HS-5 (cell line): ENCODE measurements at places on chromosomes 7 and 10.

DNA sequence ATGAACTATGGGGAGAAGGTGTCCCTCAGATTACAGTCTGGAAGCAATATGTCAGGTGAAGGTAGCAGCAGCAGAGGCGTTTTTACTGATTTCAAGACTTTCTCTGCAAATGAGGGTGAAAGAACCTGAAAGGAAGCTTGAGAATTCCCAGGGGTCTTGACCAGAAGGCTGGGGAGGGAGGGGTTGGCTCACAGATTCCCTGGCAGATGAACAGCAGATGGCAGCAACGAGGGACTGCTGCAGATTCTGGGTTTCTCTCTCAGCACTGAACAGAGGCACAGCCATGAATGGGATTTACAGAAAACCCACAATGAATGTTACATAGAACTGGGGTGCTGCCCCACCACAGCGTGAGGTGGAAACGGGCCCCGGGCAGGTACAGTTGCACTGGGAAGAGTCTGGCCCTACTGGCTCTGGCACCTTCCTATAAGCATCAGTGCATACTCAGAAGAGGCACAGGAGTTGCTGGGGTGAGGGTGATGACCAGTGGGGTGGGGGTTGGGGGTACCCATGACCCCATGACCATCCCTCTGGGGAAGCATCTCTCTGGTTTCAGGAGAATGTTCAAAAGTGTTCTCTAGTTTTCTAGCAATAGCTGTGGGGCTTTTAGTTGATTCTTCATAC is 317.8 kb downstream of the SH2D4B start:
- DNase-seq: no peak

- no peak for DNase-seq
These were observed 14.2 kb upstream of the PRF1 start for GRCh38 chr10:70616761-70617160.

DNA sequence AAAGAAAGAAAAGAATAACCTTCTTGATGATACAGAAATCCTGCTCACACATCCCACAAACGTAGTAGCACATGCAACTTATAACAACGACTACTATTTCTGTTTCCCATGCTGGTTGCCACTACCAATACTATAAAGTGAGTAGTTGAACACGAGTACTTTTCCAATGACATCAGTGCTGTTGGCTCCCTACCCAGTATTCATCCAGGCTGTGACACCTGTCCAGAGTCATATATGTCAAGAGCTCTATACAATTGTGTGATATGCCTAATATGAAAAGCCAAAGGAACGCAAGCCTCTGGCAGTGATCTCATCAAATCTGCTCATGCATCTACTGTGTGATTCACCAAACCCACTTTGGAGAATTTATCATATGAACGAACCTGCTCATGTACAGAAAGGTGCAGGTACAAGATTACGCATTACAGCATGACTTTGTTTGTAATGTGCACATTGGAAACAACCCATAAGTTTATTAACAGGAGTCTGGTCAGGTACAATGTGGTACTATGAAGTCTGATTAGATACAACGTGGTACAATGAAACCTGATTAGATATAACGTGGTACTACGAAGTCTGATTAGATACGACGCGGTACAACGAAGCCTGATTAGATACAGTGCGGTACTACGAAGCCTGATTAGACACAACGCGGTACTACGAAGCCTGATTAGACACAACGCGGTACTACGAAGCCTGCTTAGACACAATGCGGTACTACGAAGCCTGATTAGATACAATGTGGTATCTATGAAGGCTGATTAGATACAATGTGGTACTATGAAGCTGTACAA is 5.8 kb upstream of the ITIH5 start:
- DNase-seq: no peak

DNA sequence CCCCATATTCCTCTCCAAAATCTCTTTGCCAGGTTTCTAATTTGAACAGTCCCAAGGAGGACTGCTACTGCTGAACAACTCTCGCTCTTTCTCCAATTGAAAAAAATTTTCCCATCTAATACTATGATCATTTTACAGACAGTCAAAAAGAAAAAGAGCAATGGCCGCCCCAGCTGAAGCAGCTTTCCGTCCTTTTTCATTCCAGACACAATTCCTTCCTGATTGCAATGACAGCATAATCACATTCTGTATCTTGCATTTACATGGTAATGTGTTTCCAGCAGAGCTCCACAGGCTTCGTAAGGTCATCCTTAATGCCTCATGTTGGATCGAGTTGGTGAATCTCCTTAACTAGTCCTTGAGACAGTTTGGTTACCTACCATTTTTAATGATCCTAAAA is 45.0 kb upstream of the GSDME start:
- DNase-seq: no peak

DNA sequence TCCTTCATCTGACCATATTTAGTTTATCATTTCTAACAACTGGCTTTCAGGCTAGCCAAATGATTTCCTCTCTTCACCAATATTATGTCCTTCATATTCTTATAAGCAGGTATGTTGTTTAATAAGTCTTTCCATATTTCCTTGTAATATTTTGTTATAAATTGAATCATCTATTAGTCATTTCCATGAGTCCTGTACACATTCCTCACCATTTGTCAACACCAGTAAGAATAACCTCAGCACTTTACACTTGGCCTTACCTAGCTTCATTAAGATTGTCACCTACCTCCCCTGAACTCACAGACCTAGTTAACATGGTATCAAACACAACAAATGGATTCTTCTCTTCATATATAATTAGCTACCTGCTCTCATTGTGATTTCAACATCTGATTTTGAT is 282.3 kb downstream of the SEMA3D start:
- no peak for DNase-seq

DNA sequence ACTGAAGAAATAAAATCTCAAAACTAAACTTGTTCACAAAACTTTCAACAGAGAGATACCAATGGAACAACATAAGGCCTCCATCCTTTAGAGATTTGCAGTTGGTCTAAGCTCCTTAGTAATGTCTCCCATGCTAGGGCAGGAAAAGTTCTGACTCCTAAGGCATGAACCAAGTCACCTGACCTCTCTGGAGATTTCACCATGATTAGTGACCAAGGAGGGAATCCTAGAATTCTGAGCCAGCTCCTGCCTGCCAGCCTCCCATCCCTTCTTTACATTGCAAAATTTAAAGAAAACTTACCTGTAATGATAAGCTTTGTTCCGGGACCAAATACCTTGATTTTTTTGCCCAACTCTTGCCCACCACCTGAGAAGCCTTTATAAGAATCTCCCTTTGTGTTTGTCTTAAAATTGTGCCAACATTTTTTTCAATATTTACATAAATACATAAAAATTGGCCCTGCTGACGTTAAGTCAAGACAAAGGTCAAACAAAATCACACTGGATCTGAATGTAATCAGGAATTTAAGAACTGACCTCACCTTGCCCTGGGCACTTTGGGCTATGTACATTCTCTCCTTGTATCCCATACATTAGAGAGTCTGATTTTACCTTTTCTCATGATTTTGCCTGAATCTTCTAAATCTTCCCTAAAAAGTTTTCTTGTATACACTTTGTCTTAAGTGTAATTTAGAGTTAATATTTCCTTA is at the start of gene TARP:
Gene TARP, minus strand, starts transcription at position 351 of the 710 bp plus-strand sequence.
- no peak for DNase-seq

- DNase-seq: no peak
These were observed 553.3 kb downstream of the TFEC start for GRCh38 chr7:115477193-115477651.

- DNase-seq: no peak
These were observed 85.8 kb upstream of the CUX1 start for GRCh38 chr7:101731502-101732084.

DNA sequence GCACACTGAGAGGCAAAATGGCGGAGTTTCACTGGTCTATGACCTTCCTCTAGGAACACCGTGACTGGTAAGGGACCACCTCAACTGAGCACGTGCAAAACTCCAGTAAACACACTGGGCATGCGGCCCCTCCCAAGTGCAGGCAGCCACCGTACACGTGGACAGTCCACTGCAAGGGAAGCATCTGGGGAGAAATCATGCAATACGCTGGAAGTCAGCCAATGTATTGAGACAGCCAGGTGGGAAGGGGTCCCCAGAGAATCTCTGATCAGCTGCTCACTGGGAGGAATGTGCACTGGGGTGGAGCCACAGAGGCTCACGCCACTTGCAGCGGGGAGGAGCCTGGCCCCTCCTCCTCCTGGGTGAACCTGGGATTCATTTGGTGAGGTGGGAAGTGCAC is 49.3 kb downstream of the CFAP46 start:
- no peak for DNase-seq

- DNase-seq: no peak
These were observed 2.5 kb downstream of the TCF7L2 start for GRCh38 chr10:112952282-112953173.

DNA sequence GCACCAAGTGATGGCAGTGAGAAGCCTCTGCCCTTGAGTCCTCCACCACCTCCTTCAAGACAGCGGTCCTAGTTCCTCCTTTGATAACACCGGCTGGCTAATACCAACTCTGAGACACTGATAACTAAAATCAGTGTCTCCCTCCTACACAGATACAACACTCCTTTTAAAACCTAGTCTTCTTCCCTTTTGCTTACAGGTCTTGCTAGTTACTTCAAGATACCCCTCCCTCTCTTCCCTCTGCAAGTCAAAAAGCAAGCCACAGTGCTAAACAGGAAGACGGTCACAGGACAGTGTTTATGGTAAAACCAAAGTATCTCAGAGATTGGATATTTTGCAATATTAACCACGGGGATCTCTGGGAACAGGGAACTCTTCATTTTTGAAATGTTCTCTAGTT is 4.6 kb downstream of the AKR1B1 start:
- no peak for DNase-seq

GRCh38 chr7:104855861-104856260 is 158.1 kb upstream of the KMT2E start:
- DNase-seq: no peak

- no peak for DNase-seq
These were observed 255.3 kb downstream of the SKAP2 start for GRCh38 chr7:26609082-26609481.

DNA sequence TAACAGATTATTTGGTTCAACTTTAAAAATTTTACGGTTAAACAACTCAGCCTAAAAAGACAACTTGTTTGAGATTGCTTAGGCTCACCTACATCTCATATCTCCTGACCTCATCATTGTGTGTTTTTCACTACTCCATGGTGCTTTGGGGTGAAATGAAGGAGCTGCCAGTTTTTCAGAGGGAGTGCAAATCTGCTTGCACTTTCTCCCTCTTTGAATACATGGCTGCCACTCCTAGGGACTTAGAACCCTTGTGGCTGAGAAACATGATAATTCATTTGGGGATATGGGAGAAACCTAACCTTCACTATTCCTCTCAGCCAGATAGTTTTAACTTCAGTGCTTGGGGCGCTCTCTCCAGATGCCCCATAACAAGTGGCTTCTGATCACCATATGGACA is 2.7 kb downstream of the CCSER2 start:
- DNase-seq: no peak

GRCh38 chr10:70270952-70271351 is 12.9 kb downstream of the NPFFR1 start:
- no peak for DNase-seq

GRCh38 chr7:79459381-79459780 is 5.9 kb upstream of the MAGI2 start:
- no peak for DNase-seq

DNA sequence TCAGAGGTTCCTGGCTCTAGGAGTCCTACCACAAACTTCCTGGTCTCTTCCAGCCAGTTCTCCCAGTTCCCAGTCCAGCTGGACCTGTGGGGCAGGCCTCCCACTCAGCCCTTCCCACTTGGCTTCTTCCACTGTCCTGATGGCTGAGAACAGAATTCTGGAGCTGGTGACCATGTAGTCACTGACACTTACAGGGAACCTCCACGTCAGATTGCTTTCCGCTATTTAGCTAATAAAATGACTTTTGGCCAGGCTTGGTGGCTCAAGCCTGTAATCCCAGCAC is 63.5 kb upstream of the ZRANB1 start:
- DNase-seq: no peak

GRCh38 chr10:31757386-31757791 is 171.2 kb downstream of the ARHGAP12 start:
- DNase-seq: no peak

DNA sequence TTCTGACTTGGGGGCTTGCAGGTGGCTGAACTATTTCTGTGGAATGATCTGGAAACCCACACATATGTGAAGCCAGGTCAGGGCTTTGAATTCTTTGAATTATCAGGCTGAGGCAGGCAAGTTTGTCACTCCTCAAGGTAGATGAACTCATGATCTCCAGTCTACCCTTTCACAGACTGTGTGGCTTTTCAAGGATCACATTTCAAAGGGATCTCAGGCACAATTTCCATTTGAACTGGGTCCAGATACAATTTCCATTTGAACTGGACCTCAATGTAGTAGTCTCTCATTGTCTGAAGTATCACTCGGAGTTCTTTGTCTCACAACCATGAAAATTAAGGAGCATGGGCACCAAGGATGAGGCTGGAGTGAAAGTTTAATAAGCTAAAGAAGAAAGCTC is 25.7 kb upstream of the EIF4H start:
- no peak for DNase-seq

- DNase-seq: no peak
These were observed 56.3 kb downstream of the GFRA1 start for GRCh38 chr10:116216676-116217075.

- DNase-seq: no peak
These were observed 261.2 kb downstream of the PPP1R3A start for GRCh38 chr7:113657603-113658002.

DNA sequence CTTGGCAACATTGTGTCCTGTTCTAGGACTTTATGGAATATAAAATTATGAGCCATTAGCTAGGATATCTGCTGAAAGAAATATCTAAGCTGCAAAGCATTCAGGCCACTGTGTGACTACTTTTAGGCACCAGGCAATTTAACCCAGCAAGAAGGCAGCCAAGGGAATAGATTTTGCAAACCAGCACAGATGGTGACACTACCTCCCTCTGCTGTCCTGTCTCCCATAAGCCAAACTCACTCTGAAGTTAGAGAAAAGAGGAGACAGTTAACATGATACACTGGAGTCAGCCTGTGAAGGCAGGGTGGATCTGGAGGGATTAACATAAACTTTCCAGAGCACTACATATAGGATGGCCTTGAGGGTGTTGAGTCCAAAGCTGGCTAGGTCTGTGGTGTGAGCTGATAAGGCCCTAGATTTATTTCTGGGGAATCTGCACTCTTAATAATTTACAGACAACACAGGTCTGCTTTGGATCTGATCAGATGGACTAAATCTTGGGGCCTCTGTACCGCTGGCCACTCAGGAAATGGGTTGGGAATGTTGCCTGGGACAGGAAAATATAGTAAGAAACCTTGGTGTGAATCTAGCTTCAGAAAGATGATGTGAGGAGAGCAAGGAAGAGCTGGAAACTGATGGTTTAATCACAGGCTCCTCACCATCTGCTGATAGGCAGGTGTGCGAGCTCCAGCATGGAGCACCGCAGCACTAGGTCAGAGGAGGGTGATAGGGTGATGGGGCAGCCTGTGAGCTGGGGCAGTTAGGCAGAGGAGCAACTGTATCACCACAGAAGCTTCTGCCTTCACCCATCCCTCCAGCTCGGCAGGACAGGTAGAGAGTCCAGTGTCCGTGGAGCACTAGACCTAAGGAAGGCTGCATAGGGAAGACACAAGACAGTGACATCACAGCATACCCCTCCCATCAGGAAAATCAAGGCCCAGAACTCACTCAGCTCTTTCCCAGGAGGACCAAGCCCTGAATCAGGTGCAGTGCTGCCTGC is 229.9 kb upstream of the PRSS1 start:
- no peak for DNase-seq
